Activated CD4-positive, alpha-beta memory T cell treated with anti-CD3 and anti-CD28 coated beads, Interleukin-2, amount 10 ng/mL, durations not matched to agents 7 days and 5 days (primary cell): ENCODE measurements at places on chromosomes 12 and 14. TPM values are rescaled to one million over a fixed set of nuclear protein-coding genes. Genes with fewer than 3 reads are reported as not detected.

DNA sequence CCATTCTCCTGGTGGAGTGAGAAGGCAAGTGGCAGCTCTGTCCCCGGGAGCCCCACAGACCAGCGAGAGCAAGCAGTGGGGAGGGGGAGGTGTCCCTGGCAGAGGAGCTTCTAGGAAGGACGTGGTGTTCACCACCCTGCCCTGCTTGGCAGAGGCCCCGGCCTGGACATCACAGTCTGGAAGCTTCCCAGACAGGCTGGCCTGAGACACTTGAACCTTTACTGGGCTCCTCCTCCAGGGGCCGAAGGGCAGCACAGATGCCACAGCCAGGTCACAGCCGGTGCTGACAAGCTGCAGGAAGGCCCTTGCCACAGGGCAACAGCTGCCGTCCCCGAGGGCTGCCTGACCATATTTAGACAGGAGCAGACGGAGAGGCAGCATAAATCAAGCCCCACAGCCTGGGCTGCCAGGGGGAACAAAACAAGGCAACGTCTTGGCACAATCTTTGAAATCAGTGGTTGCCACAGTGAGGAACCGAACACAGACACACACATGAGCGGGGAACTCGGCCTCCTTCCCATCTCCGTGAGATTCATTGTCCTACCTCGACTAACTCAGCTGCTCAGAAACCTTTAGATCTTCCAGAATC, 28.5 kb downstream of the PRIMA1 start:
- H3K4me3 ChIP-seq = no peak overlapping the region
- no peaks in the 10 kb centered on the region for H3K4me1 ChIP-seq
- H3K36me3 ChIP-seq = no peaks in the 10 kb centered on the region
- peaks cover 13% of the 10 kb centered on the region for H3K27me3 ChIP-seq

GRCh38 chr12:63965936-63966605, 121.6 kb downstream of the SRGAP1 start:
- no peak overlapping the region for H3K27ac ChIP-seq
- no peaks in the 10 kb centered on the region for H3K4me1 ChIP-seq
- no peak overlapping the region for H3K4me3 ChIP-seq
- H3K27me3 ChIP-seq = peaks cover 1% of the 10 kb centered on the region
- H3K36me3 ChIP-seq = no peaks in the 10 kb centered on the region

GRCh38 chr12:45219621-45220020, 3.7 kb downstream of the ANO6 start:
- peaks cover 16% of the 10 kb centered on the region for H3K36me3 ChIP-seq
- DNase-seq = no peak
- no peak overlapping the region for H3K27ac ChIP-seq
- H3K27me3 ChIP-seq = no peaks in the 10 kb centered on the region

GRCh38 chr14:88791629-88792472, 902 bp downstream of the EML5 start:
- H3K27ac ChIP-seq = peak overlapping the region; percentile 40
- peak overlapping the region; percentile 82 for H3K4me3 ChIP-seq
- peaks cover 21% of the 10 kb centered on the region for H3K4me1 ChIP-seq

- DNase-seq = no peak
- H3K27me3 ChIP-seq = no peaks in the 10 kb centered on the region
- peak overlapping the region; percentile 97 for H3K27ac ChIP-seq
- H3K36me3 ChIP-seq = peaks cover 73% of the 10 kb centered on the region
- H3K4me3 ChIP-seq = peak overlapping the region; percentile 17
- H3K4me1 ChIP-seq = peaks cover 68% of the 10 kb centered on the region
Observed at GRCh38 chr12:6538420-6539313, 4.3 kb downstream of the GAPDH start.

The BDKRB2 gene
- not detected for total RNA-seq

- H3K27me3 ChIP-seq = peaks cover 3% of the 10 kb centered on the region
- H3K36me3 ChIP-seq = no peaks in the 10 kb centered on the region
- H3K27ac ChIP-seq = no peak overlapping the region
- no peaks in the 10 kb centered on the region for H3K4me1 ChIP-seq
- no peak for DNase-seq
Observed at GRCh38 chr14:38958589-38958988, 144.4 kb downstream of the SEC23A start.

The PCED1B gene
- 62.2 TPM for total RNA-seq

The NAV3 gene
- total RNA-seq = not detected

- no peak overlapping the region for H3K27ac ChIP-seq
- H3K4me3 ChIP-seq = no peak overlapping the region
- no peak for DNase-seq
- no peaks in the 10 kb centered on the region for H3K27me3 ChIP-seq
- no peaks in the 10 kb centered on the region for H3K4me1 ChIP-seq
Observed at GRCh38 chr14:32827514-32827913, 111.2 kb upstream of the NPAS3 start.

The FLVCR2 gene
- total RNA-seq = 3.0 TPM

- H3K4me1 ChIP-seq = peaks cover 20% of the 10 kb centered on the region
- no peaks in the 10 kb centered on the region for H3K27me3 ChIP-seq
- H3K36me3 ChIP-seq = no peaks in the 10 kb centered on the region
- H3K4me3 ChIP-seq = no peak overlapping the region
- H3K27ac ChIP-seq = no peak overlapping the region
Observed at GRCh38 chr12:49584591-49584990, 16.6 kb upstream of the MCRS1 start.

GRCh38 chr14:68793734-68794129, 865 bp upstream of the ZFP36L1 start:
- peaks cover 47% of the 10 kb centered on the region for H3K4me1 ChIP-seq
- H3K36me3 ChIP-seq = peaks cover 54% of the 10 kb centered on the region

DNA sequence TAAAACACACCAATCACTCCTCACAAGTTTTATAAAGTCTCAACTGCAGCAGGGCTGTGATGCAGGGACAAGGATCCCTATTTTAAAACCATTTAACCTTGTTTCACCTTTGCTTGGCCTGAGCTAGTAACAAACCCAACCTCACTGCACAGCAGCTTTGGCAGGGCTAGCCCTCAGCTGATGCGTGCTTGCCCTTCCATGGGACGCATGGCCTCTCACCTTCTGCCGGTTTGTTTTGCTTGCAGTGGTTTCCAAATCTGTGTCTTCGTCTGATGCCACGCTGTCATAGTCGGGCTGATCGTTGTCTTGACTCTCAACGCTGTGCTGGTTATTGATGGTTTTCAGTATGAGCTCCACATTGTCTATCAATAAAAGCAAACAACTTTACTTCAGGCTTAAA, 43.3 kb downstream of the GIT2 start:
- no peaks in the 10 kb centered on the region for H3K27me3 ChIP-seq
- no peak overlapping the region for H3K27ac ChIP-seq
- DNase-seq = no peak
- peaks cover 27% of the 10 kb centered on the region for H3K4me1 ChIP-seq

DNA sequence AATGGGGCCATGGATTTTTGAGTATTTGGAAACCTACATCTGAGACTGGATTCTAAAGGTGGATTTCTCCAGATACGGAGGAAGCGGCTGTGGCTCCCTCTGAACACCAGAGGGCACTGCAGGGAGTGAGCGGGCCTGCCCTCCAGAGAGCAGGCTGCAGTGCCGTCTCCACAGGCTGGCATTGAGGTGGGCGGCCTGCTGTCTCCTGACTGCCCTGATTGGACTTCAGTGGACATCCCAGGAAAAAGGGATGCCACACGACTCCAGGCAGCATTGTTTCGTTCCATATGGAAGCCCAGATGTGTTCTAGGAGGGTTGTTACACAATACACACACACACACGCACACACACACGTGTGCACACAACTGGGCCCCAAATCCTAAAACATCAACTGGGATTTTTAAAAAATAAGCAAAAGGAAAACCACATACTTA, 20.9 kb upstream of the ANO2 start:
- H3K4me3 ChIP-seq = no peak overlapping the region
- peaks cover 9% of the 10 kb centered on the region for H3K27me3 ChIP-seq
- no peak overlapping the region for H3K27ac ChIP-seq
- DNase-seq = peak; percentile 46

The AMN gene
- total RNA-seq = 0.20 TPM

GRCh38 chr12:47964106-47964728, 821 bp downstream of the TMEM106C start:
- peak overlapping the region; percentile 99 for H3K4me3 ChIP-seq
- peaks cover 48% of the 10 kb centered on the region for H3K4me1 ChIP-seq
- peaks cover 35% of the 10 kb centered on the region for H3K27me3 ChIP-seq
- H3K36me3 ChIP-seq = peaks cover 55% of the 10 kb centered on the region
- peak; percentile 27 for DNase-seq

DNA sequence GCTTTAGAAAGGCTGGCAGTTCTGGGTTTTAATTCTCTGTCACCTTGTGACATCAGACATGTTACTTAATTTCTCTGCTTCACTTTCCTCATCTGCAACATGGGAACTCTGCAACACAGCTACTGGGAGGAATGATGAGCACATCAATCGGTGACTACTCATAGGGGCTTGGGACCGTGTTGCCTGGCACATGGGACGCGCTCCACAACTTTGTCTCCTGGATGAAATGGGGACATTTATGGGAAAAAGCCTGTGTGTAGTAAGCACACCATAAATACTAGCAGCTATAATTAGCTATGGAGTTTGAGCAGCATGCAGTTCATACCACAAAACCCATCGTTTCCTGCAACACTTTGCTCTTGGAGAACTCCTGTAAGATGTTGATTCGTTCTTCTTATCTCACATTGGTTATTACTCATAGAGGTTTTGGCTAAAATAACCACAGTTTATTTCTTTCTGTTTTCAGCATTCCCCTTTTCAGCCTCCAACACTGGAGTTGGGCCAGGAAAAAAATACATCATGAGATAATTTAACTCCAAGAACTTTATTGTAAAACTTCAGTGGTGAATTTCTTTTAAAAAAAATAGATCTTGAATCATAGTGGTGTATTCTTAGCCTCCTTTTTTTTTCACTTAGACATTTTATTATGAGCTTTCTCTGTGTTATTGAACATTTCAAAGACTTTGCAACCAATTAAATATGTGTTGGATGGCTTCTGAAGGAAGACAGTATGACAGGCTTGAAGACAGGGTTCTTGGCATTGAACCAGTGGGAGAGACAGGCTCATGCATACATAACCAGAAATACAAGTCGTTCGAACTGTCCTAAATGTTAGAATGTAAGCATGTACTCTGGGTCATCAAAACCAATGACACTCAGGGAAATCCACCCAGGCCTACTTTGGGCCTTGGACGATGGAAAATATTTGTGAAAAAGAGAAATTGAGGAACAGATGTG, 72.7 kb downstream of the RIN3 start:
- H3K27me3 ChIP-seq = peaks cover 14% of the 10 kb centered on the region
- peaks cover 87% of the 10 kb centered on the region for H3K4me1 ChIP-seq
- peak overlapping the region; percentile 55 for H3K4me3 ChIP-seq
- peak overlapping the region; percentile 93 for H3K27ac ChIP-seq
- H3K36me3 ChIP-seq = peaks cover 30% of the 10 kb centered on the region

The KERA gene
- total RNA-seq = not detected

The NRL gene
- 2.4 TPM for total RNA-seq

DNA sequence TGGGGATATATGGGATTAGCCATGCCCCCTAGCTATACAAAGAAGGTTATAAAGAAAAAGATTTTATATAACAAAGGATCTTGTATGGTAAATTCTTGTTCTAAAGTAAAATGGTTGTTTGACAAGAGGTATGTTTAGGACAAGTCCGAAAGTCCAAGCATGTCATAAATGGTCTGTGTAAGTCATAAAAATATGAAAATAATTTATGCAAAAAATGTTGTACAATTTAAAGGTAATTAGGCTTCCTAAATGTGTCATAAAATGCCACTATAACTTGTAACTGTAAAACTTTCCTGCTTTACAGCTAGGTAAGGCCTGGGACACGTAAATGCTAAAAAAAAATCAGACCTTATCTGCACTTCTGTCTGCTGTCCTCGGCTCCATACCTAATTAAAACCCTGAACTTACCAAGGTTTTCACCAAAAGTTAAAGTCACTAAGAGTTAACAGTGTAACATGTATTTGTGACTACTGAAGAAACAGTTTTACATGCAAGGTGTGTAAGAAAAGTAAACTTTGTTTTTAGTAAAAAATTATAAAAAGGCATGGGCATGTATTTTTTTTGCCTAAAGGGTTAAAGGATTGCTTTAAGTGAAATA, 110.0 kb upstream of the RESF1 start:
- no peaks in the 10 kb centered on the region for H3K27me3 ChIP-seq
- H3K27ac ChIP-seq = no peak overlapping the region
- peaks cover 41% of the 10 kb centered on the region for H3K36me3 ChIP-seq
- DNase-seq = no peak
- no peaks in the 10 kb centered on the region for H3K4me1 ChIP-seq
- no peak overlapping the region for H3K4me3 ChIP-seq

- peaks cover 9% of the 10 kb centered on the region for H3K4me1 ChIP-seq
- peaks cover 37% of the 10 kb centered on the region for H3K27me3 ChIP-seq
- no peak for DNase-seq
- no peaks in the 10 kb centered on the region for H3K36me3 ChIP-seq
- H3K4me3 ChIP-seq = no peak overlapping the region
Observed at GRCh38 chr12:109711596-109712461, 1.8 kb upstream of the FAM222A start.

The BHLHE41 gene
- total RNA-seq = not detected

DNA sequence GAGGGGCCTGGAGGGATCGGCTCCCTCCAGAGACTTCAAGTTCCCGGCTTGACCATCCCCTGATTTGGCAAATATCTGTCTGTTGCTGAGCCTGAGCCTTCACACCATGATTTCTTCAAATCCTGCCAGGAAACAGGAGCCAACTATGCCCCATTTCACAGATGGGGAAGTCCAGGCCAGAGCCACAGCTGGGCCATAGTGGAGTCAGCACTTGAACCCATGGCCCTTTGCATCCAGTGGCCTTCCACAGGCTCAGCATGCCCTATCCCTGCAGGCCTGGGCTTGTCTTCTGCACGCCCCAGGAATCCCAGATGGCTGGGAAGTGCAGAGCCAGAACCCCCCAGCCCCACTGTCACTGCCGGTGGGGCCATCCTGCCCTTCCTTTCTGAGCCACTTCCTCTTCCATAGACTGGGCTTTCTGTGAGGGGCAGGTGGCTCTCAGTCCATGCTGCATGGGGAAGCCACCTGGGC, 44.9 kb downstream of the CYP46A1 start:
- DNase-seq = no peak
- H3K36me3 ChIP-seq = no peaks in the 10 kb centered on the region
- peaks cover 6% of the 10 kb centered on the region for H3K27me3 ChIP-seq
- peaks cover 2% of the 10 kb centered on the region for H3K4me1 ChIP-seq
- H3K4me3 ChIP-seq = no peak overlapping the region
- no peak overlapping the region for H3K27ac ChIP-seq

The BLOC1S1 gene
- 156 TPM for total RNA-seq

DNA sequence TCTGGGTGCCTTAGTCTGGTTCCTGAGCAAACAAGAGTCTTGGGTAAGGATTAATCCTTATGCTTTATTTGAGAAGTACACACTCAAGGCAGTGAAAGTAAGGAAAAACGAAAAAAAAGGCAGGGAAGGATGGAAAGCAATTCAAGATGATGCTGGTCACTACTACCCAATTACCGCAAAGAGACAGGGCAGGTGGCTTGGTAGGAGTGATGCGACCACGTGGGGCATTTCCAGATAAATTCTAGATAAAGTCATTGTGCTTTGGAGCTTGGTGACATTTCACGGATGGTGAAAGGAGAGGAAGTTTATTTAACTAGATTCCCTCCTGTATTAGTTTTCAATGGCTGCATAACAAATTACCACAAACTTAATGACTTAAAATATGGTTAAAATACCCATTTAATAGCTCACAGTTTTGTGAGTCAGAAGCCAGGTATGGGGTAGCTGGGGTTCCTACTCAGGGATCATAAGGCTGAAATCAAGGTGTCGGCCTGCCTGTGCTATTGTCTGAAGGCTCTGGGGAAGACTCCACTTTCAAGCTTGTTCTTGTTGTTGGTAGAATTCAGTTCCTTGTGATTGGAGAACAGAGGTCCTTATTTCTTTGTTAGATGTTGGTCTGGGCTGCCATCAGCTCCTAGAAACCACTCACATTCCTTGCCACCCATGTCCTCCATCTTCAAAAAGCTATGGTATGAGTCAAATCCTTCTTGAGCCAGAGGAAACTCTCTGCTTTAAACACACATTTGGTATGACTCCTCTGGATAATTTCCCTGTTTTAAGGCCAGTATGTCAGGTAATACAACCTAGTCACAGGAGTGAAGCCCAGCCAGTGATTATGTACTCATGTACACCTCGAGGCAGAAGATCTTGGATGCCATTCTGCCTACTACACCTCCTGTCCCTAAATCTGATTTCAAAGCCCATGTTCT, 5.6 kb upstream of the HMGA2 start:
- peaks cover 6% of the 10 kb centered on the region for H3K4me1 ChIP-seq
- no peaks in the 10 kb centered on the region for H3K36me3 ChIP-seq

The BMP4 gene
- 0.58 TPM for total RNA-seq
